ENCODE measurements at places on chromosomes 2 and 18.

DNA sequence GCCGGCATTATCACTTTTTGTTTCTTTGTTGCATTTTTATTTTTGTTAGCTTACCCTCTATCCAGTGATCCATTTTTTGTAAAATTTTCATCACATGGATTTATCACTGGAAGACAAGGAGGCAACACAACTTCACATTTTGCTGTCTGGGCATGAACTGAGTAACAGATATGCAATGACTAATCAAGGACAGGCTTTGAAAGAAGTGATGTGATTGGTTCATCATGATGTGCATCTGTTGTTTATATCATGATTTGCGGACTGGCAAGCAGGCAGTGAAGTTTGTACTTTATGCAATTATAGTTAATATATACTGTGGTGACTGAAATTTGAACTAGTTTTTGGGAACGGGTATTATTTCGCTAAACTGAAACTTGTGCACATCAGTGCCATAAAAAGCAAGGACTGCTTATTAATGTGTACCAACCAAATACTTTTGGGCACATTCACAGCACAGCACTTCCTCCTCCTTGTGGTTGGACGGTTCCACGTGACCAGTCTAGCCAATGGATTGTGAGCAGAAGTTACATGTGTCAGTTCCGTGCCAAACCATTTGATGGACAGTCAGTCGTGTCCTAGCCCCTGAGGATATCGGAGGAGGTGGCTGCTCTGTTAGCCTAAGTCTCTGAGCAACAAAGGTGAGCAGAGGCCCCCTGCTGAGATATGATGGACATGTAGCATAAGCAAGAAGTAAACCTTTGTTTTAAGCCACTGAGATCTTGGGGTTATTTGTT is 201.4 kb upstream of the SIX2 start:
- DNase-seq, result no peak

GRCh38 chr2:197134206-197134605 is 176.4 kb downstream of the ANKRD44 start:
- peak; percentile 14 for DNase-seq

- peak; percentile 86 for DNase-seq
Observed at GRCh38 chr2:124476291-124476690, 451.2 kb downstream of the CNTNAP5 start.

GRCh38 chr2:121897335-121897970 is 142.0 kb downstream of the TSN start:
- peak; percentile 76 for DNase-seq

DNA sequence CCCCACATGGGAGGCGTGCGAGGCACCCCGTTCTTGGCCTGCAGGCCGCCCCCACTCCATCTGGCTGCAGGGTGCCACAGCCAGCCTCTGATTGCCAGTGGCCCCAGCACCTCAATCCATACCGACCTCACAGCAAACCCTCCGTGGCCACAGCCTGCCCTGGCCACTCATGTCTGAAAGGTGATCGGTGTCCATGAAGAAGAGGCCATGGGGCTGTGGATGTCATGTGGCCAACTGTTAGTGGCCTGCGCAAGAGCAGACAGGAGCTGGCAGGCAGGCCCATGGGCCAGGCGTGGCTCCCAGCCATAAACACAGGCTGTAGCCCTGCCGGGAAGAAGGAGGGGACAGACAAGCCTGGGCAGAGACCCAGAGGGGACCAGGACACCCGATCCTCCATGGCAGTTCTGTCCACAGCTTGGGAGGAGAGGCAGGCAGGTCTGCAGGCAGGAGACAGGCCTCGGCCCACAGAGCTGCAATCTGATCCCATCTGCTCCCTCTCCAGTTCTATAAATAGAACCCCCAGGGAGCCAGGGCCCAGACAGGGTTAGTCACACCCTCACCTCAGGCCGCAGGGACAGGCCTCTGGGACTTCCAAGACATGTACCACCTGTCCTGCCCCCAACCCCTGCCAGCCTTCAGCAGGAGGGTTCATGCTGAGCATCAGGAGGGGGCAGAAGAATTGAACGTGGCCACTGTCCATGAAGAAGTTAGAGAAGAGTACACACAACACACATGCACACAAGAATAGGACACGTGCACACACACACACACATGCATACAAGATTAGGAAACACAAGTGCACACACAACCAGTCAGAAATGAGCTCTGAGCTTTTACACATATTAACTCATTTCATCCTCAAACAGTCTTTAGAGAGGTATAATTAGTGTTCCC is 16.9 kb downstream of the STEAP3 start:
- peak; percentile 59 for DNase-seq

DNA sequence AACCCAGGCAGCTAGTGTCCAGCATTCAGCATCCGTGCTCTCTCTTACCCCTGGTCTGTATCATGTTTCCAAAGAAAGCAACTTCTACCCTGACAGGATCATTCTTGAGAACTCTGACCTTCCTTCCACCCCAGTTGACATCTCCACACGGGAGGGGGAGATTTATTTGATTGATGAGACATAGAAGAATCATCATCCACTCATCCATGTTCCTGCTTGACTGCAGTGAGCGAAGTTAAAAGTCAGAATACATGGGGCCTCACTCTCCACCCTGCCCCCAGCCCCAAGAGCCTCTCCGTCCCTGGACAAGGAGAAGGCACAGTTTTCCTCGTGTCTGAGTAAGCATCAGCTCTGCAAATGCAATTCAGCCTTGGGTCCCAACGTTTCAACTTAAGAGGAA is 356.0 kb upstream of the TNP1 start:
- DNase-seq, result no peak

- no peak for DNase-seq
Observed at GRCh38 chr18:23330423-23330822, 122.7 kb upstream of the RIOK3 start.

- DNase-seq, result no peak
Observed at GRCh38 chr18:28334516-28334915, 157.6 kb upstream of the CDH2 start.
